ENCODE measurements at places on chromosomes 13 and 19. TPM values are rescaled to one million over a fixed set of nuclear protein-coding genes. Genes with fewer than 3 reads are reported as not detected.

Gene PDX1
- total RNA-seq = not detected

Gene GRK1
- not detected for total RNA-seq

Gene PLIN4
- total RNA-seq = under 0.01 TPM

Gene ZNF135
- 0.80 TPM for total RNA-seq

Gene FPR1
- not detected for total RNA-seq

Gene ZNF471
- total RNA-seq = 2.1 TPM

Gene COL4A2
- total RNA-seq = 143 TPM

Gene URAD
- total RNA-seq = not detected

Measured in thoracic aorta endothelial cell (primary cell).